ENCODE measurements at places on chromosomes 1 and 21.

- no peak for DNase-seq
Measured at GRCh38 chr1:53270873-53271272, 32.6 kb upstream of the MAGOH start.

DNA sequence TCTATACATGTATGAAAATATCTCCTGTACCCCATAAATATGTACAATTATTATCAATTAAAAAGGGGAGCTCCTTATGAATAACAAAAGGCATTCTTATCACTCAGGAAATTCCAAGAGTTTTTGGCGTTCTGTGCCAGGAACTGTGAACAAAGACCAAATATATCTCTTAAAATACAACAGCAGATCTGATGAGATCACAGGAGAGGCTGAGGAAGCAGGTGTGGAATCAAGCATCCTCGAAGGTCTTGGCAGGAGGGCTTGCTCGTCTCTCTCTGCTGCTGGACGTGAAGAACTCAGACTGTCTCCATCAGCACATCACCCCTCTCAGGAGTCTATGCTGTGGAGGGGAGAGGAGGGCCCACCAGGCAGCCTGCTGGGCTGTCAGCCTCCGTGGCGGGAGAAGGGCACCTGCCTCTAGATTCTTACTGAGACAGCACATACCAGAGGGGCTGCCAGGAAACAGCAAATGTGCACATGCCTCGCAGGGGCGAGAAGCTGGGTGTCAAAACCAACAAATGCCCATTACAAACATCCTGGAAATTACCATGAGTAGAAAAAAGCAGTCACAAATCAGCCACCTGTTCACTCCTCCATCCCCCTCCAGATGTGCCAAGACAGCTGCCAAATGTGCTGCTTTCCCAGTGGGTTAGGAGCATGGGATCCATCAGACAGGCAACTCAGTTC is 30.8 kb upstream of the FAM89A start:
- no peak for DNase-seq

GRCh38 chr1:94949681-94950661 is 23.1 kb upstream of the CNN3 start:
- DNase-seq, result no peak

- DNase-seq, result no peak
Measured at GRCh38 chr1:3658231-3658615, 5.9 kb downstream of the TP73 start.

GRCh38 chr1:9120312-9120958 is 8.5 kb downstream of the GPR157 start:
- DNase-seq, result no peak

- no peak for DNase-seq
Measured at GRCh38 chr1:175443332-175443731, 250.8 kb upstream of the KIAA0040 start.

GRCh38 chr21:14050121-14050520 is 160.6 kb downstream of the LIPI start:
- no peak for DNase-seq

DNA sequence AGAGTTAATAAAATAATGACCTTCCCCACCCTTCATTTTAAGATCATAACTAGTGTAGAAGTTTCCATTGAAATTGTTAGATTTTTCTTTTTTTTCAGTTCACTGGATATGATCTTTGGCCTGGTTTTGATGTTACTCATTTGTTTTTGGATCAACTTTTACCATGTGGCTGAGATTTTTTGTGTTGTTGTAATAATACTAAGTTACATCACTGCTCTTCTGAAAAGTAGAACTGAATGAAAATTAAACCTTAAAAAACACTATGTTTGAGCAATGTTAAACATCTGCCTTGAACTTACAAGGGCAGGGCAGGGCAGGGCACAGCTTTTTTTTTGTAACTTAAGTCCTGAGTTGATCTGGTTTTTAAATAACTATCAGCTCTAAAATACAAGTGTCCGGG is 204.8 kb upstream of the ADAMTS5 start:
- no peak for DNase-seq

DNA sequence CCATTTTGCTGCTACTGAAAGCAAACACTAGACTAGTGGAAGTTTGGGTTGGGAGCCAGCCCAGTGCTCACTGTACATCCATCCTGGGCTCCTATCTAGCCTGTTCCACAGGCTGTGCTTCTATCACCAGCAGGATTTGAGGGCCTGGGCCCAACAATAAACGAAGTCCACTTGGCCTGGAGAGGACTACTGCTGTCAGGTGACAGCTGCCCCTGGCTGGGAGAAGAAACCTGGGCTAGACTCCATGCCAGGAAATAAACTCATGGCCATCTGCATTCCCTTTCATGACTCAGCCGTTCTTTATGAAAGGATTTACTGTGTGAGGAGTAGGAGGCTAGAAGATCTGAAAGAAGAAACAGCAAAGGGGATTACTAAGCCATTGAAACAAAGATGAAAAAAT is 35.5 kb downstream of the COLGALT2 start:
- DNase-seq, result peak; percentile 80

- DNase-seq, result no peak
Measured at GRCh38 chr1:160830321-160831153, 32.1 kb downstream of the CD244 start.

- no peak for DNase-seq
Measured at GRCh38 chr1:115183721-115184259, 94.5 kb upstream of the TSPAN2 start.

DNA sequence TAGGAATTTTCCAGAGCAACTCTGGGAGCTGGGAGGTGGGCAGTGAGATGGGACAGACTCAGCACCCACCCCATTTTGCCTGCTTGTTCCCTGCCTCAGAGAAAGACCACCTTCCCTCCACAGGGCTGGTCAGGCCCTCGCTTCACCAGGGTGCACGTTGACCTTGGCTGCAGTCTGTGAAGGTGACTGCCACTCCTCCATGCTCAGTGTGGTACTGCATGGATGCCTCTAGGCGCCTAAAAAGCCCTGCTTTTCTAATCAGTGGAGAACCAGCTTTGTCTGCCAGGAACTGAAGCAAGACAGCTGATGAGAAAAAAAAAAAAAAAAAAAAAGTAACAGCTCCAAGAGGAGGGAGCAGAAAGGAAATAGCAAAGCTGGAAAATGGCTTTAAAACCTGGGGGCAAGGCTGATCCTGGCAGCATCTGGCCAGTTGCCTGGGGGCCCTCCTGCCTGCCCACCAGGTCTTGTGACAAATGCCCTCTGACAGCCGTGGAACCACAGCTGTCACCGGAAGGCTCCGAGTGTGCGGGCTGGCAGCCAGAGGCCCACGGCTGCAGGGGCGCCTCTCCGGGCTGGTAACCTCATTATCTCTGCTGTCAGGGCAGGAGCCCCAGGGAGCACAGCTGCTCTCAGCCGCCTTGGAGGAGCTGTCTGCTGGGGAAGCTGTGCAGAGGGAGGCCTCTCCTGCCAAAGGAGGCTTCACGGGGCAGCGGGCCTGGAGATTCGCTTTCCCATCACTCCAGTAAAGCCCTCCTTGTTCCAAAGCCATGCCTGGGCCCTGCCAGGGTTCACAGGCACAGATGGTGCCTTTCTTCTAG is 13.7 kb downstream of the KIAA1614 start:
- DNase-seq, result peak; percentile 6

DNA sequence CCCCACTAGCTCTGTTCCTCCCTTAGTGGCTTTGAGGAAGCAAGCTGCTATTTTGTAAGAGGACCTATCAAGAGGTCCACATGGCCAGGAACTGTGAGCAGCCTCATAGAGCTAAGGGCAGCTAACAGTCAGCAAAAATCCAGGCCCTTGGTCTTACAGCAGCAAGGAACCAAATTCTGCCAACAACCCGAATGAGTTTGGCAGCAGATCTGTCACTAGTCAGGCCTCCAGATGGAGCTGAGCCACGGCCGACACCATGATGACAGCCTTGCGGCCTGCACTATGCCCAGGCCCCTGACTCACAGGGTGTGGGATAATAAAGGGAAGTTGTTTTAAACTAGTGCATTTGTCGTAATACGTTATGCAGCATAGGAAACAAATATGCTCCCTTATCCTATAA is 28.0 kb upstream of the H3-3A start:
- DNase-seq, result peak; percentile 98

GRCh38 chr1:150322310-150322709 is 977 bp downstream of the PRPF3 start:
- no peak for DNase-seq

GRCh38 chr1:25530186-25531081 is 13.0 kb upstream of the LDLRAP1 start:
- DNase-seq, result no peak

DNA sequence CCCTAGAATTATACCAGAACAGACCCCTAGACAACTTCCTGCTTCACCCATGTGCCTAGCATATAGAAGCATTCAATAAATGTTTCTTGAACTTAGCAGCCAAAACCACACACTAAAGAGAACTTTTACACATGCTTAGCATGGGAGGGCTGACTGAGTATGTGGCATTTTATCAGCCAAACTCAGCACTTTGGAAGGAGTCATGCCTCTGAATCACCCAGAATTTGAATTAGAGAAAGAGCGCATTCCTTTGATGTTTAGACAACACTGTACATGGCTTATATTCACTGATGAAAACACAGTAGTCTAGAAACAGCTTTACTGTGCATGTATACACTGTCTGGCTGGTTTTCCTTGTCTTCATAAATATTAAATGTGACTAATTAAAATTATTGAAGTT is 26.1 kb downstream of the SPAG17 start:
- peak; percentile 81 for DNase-seq

GRCh38 chr1:153652805-153653500 is 5.5 kb upstream of the SNAPIN start:
- DNase-seq, result no peak

GRCh38 chr21:32143241-32143939 is 135.5 kb downstream of the MIS18A start:
- DNase-seq, result peak; percentile 26

- DNase-seq, result no peak
Measured at GRCh38 chr1:168725831-168726230, 3.2 kb downstream of the DPT start.

DNA sequence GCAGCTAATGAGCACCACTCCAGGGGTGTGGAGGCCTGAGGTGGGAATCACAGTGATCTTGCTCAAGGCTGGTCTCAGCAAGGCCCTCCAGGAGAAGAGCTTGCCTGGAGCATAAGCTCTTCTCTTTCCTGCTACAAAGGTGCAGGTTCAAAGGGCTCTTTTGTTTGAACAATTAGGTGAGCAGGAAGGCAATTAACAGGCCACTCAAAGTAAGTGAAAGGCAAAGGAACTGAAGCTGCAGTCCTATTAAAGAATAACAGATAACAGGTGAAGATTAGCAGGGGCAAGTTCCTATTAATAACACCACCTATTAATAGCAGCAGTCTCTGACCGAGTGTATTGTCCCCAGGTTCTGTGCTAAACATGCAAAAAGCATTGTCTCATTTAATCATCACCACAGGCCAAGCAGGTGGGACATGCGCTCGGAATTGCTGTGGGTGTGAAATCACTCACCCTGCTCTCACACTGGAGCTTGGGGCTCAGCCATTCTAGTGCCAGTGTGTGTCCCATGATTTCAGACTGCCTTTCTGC is 113.8 kb downstream of the RHOU start:
- DNase-seq, result no peak

GRCh38 chr21:37257967-37258877 is 8.9 kb downstream of the VPS26C start:
- DNase-seq, result no peak

DNA sequence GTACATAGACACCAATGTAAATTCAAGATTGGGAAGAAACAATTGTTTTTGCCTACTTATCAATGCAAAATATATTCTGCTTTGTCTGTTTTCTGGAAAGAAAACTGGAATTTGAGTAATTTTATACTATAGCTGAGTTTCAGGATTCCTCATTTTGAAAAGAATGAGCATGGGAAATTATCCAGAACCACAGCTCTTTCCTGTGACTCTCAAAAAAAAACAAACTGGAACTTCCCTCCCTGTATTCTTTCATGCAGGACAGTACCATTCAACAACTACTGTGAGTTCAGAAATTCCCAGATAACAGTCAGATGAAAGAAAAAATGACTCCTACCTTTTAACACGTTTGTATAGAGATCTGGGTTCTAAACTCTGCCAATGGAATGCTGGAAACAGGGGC is 372.4 kb downstream of the TGFB2 start:
- peak; percentile 77 for DNase-seq

DNA sequence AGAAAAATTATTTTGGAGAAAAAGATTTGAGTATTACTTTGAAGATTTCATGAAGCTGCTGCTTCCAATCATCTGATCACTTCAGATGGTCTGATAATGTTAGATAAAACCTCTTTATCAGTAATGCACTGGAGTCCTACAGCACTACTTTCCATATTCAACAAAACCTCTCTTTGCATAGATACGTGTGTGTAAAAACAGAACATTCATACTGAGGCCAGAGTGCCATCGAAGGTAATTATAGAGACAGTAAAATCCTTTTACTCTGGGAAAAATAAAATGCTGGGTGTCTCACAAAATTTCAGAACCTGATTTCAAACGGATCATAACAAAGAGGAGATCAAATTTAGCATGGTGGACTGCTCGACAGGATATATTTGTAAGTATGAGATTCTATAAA is at the start of gene RGS13:
Gene RGS13, plus strand, starts transcription at position 209 of the 400 bp plus-strand sequence. CDS start 8,188 bp downstream, outside the sequence.
- no peak for DNase-seq

GRCh38 chr1:111956155-111956771 is 33.2 kb downstream of the KCND3 start:
- no peak for DNase-seq

GRCh38 chr1:154361357-154361756 is 36.0 kb downstream of the ATP8B2 start:
- no peak for DNase-seq

GRCh38 chr1:183281553-183282091 is 95.6 kb downstream of the LAMC2 start:
- DNase-seq, result peak; percentile 95

- no peak for DNase-seq
Measured at GRCh38 chr1:188363943-188364342, 1535.2 kb downstream of the PLA2G4A start.

DNA sequence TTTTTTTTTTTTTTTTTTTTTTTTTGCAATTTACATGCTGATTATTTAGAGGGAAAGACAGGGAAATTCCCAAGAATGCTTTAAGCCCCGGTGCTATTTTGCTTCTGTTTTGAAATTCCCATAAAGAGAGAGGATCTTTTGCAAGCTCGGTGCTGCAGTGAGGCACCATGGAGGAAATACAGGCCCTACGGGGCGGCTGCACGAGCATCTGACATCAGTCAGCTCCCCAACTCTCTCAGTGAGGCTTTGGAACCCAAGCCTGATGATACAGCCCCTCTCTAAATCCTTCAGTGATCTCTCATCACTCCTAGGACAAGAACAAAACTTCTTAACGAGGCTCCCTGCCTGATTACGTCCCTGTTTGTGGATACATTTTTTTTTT is 791 bp upstream of the CHI3L1 start:
- no peak for DNase-seq

- DNase-seq, result peak; percentile 36
Measured at GRCh38 chr1:202861420-202862132, 27.4 kb downstream of the RABIF start.
